ENCODE measurements at places on chromosomes 7 and 10. TPM values are rescaled to one million over a fixed set of nuclear protein-coding genes. Genes with fewer than 3 reads are reported as not detected.

GRCh38 chr7:99677013-99677647, 2.7 kb downstream of the CYP3A5 start:
- H3K4me3 ChIP-seq = no peak overlapping the region
- H3K27ac ChIP-seq = no peak overlapping the region
- peaks cover 3% of the 10 kb centered on the region for H3K4me1 ChIP-seq
- no peaks in the 10 kb centered on the region for H3K36me3 ChIP-seq

DNA sequence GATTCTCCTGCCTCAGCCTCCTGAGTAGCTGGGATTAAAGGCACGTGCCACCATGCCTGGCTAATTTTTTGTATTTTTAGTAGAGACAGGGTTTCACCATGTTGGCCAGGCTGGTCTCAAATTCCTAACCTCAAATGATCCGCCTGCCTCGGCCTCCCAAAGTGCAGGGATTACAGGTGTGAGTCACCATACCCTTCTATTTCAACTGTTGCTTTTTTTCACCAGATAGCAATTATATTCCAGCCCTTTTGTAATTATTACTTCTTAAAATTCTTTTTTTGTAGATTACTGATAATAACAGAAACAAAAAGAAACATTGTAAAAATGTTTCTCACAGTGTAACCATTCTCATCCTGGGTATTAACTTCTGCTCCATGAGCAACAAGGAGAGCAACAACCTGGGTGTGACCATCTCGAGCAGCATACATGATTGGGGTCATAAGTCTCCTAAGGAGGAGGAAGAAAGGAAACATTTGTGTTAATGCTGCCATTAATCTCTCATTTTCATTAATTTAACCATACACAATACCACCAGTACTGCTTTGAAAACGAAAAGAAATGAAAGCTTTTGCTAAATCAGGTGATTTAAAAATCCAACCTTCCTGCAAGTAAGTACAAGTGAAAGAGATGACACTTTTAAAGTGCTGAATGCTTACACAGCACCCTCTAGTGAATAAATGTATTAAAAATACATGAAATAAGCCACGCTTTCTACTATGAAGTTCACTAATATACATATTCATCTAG, 41.8 kb downstream of the ASZ1 start:
- H3K4me1 ChIP-seq = no peaks in the 10 kb centered on the region
- no peak overlapping the region for H3K27ac ChIP-seq
- no peak overlapping the region for H3K4me3 ChIP-seq
- H3K36me3 ChIP-seq = no peaks in the 10 kb centered on the region
- no peak for DNase-seq

DNA sequence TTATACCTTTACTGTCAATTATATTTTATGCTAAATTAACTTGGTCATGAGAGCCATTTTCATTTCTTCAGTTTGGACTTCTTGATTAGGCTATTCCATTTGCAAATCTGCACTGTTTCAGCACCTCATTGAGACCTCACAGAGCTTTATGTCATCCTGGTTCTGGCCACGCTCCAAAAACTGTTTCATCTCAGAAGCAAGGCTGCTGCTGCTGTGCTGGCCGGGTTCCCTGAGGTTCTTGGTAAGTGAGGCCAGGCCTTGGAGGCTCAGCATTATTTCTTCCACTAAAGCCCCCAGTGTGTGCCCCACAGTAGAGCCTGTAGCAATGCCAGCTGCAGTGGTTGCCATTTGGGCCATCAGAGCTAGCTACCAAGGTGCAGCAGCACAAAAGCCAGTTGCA, 7.8 kb upstream of the ZNF485 start:
- no peaks in the 10 kb centered on the region for H3K4me1 ChIP-seq
- no peak overlapping the region for H3K4me3 ChIP-seq
- no peaks in the 10 kb centered on the region for H3K27me3 ChIP-seq
- peak; percentile 77 for DNase-seq
- no peaks in the 10 kb centered on the region for H3K36me3 ChIP-seq

The SYT15B gene
- 59.8 TPM for total RNA-seq
